ENCODE measurements at places on chromosomes 2 and 18.

DNA sequence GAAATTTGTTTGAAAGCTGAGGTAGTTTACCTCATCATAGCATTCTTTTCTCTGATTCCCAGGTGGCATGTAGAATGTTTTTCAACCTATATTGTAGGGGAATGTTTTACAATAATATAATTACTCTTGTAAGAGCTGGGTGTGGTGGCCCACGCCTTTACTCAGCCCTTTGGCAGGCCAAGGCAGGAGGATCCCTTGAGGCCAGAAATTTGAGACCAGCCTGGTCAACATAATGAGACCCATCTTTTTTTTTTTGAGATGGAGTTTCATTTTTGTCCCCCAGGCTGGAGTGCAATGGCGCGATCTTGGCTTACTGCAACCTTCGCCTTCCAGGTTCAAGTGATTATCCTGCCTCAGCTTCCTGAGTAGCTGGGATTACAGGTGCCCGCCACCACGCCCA, 3.6 kb downstream of the USP39 start:
- DNase-seq: no peak

- DNase-seq: no peak
Observed at GRCh38 chr2:110827511-110827910, 95.1 kb downstream of the ACOXL start.

DNA sequence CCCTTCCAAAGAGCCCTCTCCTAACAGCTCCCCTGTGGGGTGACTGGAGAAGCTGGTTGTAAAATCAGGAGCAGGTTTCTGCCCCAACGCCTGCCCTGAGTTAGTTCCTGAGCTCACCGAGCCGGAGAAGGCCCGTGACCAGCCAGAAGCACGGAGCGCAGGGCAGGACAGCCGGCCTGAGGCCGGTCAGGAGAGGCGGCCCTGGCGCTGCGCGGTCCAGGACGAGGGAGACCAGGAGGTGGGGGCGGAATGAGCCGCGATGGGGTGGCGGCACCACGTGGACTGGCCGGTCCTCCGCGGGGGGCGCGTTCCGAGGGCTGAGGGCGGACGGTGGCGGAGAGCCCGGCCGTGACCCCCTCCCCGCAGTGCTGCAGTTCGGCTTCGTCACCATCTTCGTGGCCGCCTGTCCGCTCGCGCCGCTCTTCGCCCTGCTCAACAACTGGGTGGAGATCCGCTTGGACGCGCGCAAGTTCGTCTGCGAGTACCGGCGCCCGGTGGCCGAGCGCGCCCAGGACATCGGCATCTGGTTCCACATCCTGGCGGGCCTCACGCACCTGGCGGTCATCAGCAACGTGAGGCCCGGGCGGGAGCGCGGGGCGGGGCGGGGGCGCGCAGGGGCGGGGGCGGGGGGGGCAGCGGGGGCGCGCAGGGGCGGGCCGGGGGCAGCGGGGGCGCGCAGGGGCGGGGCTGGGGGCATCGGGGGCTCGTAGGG, 29.0 kb downstream of the ANO7 start:
- DNase-seq: peak; percentile 55

DNA sequence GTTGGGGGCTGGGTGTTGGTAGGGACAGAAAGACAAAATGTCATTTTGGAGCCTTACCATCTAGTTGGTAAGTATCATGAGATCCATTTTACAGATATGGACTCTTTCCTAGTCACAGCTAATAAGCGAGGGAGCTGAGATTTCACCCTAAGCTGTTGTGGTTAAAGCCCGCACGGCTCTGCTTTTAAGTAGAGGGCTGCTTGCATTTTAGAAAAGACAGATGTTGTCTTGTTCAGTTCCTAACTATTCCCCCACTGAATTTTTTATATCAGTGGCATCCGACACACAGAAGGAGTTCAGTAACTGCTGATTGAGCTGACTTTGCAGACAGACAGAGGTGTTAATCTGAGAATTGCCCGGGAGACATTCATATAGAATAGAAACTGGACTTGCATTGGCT, 3.7 kb downstream of the QPCT start:
- DNase-seq: no peak

GRCh38 chr2:241051578-241052487, 50.3 kb downstream of the MTERF4 start:
- DNase-seq: no peak

DNA sequence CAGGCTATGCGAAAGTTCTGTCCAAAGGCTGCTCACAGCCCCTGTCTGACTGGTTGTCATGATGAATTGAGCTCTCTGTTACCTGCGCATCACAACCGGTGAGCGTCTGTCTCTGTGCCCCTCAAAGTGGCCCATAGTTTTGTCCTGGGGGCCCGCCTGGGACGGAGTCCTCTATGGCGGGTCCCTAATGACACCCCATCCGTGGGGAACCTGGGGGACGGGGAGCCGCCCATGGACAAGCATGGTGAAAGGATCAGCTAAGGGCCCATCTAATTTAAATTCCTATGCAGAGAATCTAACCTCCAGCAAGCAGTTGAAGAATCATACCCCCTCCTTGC, 473 bp downstream of the ELMOD3 start:
- DNase-seq: no peak

- no peak for DNase-seq
Observed at GRCh38 chr2:167013227-167013626, 124.9 kb downstream of the XIRP2 start.

DNA sequence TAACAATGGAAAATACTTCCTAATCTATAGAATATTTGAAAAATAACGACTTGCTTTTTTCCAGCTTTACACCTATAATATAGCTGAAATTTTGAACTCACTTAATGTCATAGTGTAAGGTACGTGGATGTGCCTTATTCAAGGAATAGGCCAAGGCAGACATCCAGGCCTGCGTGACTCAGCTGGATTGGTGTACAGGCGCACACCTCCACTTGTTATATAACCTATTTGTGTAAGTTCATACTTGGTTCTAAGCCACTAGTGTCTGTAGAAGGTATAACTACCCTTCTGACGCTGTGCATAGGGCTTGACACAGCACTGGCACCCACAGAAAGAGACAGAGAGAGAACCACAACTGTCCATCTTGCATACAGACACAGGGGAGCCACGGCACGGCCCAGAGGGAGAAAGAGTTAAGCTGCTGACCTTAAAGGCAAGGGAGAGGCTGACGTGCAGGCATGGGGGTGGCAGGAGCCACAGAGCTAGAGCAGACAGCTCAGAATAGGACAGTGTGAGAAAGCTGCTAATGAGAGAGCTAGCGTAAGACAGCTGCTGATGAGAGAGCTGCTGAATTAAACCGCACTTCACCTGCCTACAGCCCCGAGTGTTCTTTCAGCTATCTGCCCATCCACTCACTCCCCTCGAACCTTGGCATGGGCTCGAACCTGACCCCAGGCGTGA, 16.1 kb downstream of the CCDC178 start:
- DNase-seq: no peak
